Activated naive CD8-positive, alpha-beta T cell treated with anti-CD3 and anti-CD28 coated beads, Interleukin-2, amount 50 U/mL, for 16 hours (primary cell): ENCODE measurements at places on chromosomes 3 and 15.

GRCh38 chr15:29035336-29036285, 149.8 kb downstream of the APBA2 start:
- DNase-seq, result no peak

GRCh38 chr3:185928496-185928895, 9.3 kb downstream of the TRA2B start:
- DNase-seq, result no peak

DNA sequence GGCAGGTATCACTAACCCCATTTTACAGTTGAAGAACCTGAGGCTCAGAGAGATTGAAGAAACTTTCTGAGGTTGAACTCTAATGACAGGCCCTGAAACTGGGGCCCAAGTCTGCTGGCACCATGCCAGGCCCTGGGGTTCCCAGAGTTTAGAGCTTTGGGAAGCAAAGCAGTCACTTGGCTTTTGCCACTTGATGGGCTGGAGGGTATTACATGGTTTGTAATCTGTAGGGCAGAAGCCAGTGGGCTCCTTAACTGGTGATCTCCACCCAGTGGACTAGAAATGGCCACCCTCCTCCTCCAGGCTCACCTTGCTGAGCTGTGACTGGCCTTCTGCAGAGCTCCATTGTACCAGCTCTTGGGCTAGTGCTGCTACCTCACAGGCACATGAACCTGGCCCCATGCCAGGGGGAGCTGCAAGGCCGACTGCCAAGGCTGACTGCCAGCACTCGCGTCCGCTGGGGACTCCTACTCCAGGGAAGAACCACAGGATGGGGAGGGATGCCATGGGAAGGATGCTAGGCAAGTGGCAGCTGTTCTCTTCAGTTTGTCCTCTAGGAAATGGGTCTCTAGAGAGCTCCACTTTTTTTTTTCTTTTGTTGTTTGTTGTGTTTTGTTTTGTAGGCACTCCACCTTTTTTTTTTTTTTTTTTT, 104.8 kb downstream of the ETFA start:
- DNase-seq, result no peak

- DNase-seq, result no peak
Measured at GRCh38 chr3:127408684-127409420, 121.0 kb upstream of the PRR20G start.

DNA sequence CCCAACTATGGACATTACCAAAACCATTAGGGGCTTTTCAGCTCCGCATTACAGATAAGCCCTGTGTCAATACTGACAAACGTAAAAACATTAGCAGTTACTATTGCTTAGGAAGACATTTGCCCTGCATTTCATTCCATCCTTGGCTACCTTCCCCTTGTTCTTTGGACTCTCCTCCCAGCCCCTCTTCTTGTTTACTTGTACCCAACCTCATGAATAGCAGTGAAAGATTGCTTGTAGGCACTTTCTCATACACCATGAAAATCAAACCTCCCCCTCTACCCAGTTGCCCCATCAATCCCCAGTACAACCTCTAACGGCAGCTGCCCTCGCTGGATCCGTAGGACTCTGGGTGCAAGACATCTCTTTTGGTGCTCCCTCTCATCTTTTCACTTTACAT, 16.9 kb upstream of the FAM107A start:
- no peak for DNase-seq

- DNase-seq, result no peak
Measured at GRCh38 chr3:48278884-48279559, 38.1 kb downstream of the ZNF589 start.

GRCh38 chr3:192013110-192013509, 552.1 kb downstream of the PYDC2 start:
- DNase-seq, result no peak

DNA sequence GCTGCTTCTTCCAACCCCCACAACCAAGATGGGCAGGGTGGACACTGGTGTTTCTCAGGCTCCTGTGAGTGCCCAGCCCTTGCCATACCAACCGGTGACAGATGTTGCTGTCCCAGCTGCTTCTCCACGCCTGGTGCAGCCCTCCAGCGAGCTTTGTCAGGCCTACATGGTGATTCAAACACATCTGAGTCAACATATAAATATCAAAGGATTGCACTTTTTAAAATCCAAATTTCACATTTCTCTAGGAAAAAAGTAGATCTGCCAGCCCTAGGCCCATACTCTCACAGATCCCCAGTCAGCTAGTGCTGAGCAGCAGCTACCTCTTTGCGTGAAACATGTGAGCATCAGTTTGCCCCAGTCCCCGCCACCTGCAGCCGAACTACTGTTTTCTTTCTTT, 52.7 kb downstream of the RPN1 start:
- no peak for DNase-seq

- no peak for DNase-seq
Measured at GRCh38 chr15:80274996-80275395, 23.0 kb upstream of the CTXND1 start.

- no peak for DNase-seq
Measured at GRCh38 chr3:136196064-136196400, at the start of gene MSL2. Gene MSL2, minus strand, starts transcription at chr3:136196335. Its CDS starts 1,222 bp downstream, at chr3:136195113.

DNA sequence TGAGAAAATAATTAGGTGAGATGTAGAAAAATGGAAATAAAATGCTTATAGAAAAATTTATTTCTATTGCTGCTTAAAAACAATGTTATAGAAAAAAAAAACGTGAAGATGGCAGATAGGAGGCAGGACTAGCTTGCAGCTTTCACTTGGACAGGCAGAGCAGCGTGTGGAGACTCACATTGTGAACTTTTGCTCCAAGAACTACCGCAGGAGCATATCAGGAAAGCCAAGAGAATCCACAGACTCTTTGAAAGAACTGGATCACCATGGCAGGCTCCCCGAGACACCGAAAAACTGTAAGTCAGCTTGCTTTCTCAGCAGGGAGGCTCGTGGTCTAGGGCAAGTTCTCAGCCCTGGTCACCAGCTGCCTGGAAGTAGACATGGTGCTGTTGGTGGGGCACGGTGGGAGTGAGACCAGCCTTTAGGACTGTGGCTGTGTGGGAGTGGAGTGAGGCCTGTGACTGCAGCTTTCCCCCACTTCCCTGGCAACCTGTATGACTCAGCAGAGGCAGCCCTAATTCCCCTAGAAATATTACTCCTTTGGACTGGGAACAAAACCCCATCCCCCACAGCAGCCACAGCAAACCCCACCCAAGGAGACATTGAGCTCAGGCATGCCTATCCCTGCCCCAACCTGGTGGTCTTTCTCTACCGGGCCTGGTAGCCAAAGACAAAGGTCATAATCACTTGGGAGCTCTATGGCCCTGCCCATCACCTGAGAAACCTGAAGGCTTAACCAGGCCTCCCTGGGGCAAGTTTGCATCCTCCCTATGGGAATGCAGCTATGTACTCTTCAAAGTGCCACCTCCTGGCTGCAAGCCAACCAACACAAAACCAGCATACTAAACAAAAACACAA, 22.8 kb downstream of the STRIT1 start:
- DNase-seq, result no peak

GRCh38 chr3:98986073-98986472, 84.6 kb upstream of the DCBLD2 start:
- DNase-seq, result no peak

DNA sequence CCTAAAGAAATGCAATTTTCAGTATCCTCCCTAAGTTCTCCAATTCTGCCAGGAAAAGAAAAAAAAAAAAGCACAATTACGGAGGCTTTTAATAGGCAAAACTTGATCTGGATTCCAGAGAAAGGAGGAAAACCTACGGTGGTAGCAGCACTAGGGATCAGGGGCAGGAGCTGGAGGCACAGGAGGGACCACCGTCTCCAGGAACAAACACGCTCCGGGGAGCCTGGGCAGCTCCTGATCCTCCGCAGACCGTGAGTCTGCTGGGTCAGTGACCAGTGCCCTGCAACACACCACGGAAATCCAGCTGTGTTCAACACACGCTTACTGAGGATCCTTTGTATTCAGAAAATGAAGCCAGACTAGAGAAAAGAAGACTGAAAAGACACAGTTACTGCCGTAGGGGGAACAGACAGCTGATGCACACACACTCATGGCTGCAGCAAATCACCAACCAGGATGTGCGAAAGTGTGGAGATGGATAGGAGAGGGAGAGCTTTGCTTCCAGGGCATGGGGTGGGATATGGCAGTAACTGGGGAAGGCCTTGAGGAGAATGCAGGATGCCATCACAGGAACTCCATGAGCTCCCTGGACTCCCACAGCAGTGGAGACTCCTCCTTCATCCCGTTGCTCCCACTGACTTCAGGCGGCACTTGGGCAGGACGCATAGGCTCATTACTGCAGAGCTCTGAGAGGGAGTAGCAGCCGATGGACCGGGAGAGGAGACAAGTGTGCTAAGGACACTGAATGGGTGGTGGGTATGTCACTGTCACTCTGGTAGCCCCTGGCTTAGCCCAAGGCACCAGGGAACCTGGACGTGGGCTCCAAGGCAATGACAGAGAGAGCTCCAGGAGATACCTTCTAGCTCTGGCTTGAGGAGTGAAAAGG, 167.0 kb downstream of the ATP10A start:
- DNase-seq, result no peak
